ENCODE measurements at places on chromosomes 6 and 20.

DNA sequence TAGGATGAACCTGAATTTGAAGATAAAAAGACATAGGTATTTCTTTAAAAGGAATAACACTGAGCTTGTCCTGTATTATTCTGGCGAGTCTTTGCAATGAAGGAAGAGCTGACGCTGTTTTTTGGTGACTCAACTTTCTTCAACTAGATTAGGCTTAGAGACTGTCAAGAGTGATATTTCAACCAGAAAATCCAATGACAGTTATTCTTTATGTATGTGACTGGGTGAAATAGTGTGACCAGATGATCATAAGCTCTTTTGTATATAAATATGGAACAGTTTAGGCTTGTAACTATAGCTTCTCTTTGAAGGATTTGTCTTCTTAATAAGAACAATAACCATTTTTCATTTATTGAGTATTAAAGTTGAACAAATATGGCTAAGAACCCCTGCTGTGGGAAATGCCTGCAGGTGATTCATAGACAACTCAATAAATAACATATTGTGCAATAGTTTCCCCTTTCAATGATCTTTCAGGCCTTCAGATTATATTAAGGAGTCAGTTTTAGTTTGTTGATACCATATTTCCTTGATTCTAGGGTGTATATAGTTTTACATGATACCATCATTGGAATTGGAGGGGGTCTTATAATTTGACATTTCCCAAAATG lies 265.6 kb upstream of the JAG1 start:
- DNase-seq: no peak

DNA sequence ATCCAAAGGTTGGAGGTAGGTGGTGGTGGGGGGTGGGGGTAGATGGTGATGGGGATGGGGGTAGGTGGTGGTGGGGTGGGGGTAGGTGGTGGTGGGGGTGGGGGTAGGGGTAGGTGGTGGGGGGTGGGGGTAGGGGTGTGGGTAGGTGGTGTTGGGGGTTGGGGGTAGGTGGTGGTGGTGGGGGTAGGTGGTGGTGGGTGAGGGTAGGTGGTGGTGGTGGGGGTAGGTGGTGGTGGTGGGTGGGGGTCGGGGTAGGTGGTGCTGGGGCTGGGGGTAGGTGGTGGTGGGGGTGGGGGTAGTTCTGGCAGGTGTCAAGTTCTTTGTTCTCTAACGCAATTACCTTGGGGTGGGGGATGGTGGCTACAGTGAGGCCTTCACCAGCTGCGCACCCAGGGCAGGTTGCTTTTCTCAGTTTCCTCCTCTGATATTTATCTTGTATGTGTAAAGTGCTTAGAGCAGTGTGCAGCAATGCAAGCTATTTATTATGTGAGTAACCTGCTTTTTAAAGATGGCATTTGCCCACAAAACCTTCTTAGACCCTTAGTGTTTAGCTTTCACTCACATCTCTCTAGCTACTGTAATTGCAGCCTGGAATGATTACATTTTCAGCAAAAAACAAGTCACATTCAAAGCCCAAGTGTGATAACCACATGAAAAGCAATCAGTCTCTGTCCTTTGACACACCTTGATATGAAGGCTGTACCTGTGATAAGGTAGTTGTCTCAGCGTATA lies 8.2 kb upstream of the CCDC167 start:
- no peak for DNase-seq

GRCh38 chr6:139373154-139373927 lies 1.1 kb downstream of the CITED2 start:
- DNase-seq: peak; percentile 61

DNA sequence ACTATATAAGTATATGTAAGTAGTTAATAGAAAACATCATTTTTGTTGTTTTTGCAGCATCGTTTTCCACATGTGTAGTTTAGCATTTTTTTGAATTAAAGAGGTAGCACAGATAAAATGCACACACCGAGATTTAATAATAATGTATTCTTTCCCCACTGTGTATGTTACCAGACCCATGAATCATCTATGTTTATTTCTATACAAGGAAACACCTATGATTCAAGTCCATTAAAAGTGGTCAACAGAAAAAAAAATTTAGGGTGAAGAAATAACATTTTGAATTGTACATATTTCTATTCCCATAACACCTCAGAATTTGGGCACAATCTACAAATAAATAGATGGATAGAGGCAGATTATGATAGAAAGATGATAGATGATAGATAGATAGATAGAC lies 31.7 kb upstream of the HCRTR2 start:
- no peak for DNase-seq

- no peak for DNase-seq
Observed at GRCh38 chr6:131117878-131118277, 17.4 kb upstream of the AKAP7 start.

DNA sequence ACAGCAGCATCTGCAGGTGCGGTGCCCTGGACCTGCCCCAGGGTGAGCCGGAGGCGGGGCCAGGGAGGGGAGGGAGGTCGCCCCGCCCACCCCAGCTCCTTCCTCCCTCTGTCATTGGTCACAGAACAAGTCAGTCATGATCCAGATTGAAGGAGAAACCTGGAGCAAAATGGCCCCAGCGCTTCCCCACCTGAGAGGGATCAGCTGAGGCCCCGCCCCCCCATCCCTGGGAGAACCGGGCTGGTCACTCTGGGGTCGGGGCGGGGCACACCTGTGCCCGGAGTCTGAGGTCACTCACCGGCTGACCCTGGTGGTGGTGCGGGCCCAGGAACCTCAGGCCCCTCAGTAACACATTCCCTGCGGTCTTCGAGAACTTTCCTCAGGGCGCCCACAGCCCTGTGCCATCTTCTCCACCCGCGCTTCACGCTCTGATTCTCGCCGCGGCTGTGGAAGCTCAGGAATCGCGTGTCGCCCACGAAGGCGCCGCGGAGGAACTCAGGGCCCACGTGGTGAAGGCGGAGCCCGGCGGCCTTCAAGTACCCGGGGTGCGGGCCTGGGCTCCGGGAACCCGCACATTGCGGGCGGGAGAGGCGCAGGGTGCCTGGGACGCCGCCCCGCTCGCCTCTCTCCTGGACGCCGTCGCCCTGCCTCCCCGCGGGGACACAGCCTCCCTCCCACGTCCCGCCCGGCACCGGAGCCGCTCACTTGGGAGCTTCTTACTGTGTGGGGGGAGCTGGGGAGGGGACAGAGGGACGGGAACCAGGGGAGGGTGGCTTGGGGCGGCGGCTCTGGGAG lies 36.4 kb upstream of the HLA-C start:
- DNase-seq: no peak

GRCh38 chr6:122996794-122997505 lies 915 bp downstream of the CLVS2 start:
- peak; percentile 36 for DNase-seq

GRCh38 chr6:138769102-138769676 lies 4.4 kb upstream of the CCDC28A start:
- no peak for DNase-seq

- DNase-seq: no peak
Observed at GRCh38 chr20:36599912-36600345, 5.7 kb upstream of the RAB5IF start.

DNA sequence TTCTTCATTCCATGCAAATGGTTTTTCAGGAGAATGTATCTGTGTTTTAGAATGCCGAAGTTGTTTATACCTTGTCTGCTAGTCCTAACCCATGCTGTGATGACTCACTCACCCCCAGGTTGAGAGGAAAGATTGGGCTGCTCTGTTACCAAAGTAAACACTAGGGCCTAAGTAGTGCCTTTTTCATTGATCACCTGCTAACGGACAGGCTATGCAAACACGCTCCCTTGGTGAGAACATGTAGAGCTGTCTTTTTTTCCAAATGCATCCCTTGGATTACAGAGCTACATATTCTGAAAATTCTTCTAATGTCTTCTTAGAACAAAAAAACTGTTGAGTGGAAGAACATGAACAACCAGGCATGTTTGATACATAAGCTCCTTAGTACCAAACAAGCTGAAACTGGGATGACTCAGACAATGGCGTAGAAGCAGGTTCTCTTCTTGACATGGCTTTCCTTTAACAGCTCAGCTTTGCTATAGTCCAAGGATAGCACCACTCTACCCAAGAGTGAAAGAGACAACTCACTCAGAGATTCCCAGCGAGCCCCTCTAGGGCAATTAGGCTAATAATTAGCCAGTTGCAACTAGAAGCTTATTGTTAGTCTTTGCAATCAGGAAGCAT lies 20.5 kb downstream of the PERP start:
- DNase-seq: peak; percentile 94

DNA sequence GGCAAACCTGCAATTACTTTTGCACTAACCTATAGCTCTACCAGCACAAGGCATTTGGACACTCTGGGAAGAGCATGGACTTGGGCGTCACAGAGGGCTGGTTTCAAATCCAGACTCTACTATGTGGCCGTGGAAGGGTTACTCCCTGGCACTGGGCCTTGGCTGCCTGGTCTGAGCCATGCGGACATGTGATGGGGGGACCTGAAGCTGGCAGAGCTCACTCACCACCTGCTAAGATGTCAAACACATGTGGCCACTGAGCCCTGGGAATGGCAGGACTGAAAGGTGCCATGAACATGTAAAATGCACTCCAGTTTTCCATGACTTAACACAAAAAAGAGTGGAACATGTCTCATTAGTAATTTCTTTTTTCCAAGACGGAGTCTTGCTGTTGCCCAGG lies 23.7 kb downstream of the VSTM2L start:
- no peak for DNase-seq

- DNase-seq: no peak
Observed at GRCh38 chr20:24494460-24494920, 25.1 kb downstream of the SYNDIG1 start.

DNA sequence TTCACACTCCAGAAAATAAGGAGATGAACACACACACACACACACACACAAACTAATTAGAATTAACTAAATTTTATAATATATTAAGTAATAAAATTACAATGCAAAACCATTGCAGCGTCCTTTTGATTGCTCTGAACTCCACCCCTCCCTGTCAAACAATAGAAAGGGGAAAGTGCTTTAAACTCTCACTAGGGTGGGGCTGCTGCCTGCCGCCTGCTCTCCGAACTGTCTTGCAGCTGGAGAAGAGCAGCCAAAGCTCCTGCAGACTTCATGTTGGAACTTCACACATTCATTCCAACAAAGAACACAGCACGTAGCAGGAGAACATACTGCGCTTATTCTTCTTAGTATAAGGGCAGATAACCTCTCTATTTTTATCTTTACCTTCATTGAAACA lies 83.2 kb downstream of the GCLC start:
- DNase-seq: peak; percentile 61

GRCh38 chr6:160077024-160077423 lies 44.6 kb upstream of the SLC22A1 start:
- DNase-seq: no peak

- DNase-seq: peak; percentile 72
Observed at GRCh38 chr6:9398071-9398766, 962.9 kb upstream of the SLC35B3 start.

DNA sequence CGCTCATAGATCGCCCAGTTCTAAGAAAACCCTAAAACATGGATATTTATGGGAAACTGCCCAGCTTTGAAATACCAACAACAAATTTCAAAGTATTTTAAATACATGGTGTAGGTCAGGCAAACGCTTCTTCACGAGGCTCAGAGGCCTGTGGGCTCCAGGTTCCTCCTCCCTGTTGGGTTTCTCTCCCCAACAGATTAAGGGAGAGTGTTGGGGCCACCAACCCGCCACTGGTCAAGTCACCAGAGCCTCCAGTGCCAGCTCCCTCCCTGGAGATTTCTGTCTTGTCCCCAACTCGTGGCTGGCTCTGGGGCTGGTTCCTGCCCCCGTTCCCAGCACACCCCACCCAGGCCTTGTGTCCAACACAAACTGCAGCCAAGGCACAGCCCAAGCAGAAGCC lies 87.9 kb downstream of the PTPN1 start:
- no peak for DNase-seq

- DNase-seq: no peak
Observed at GRCh38 chr6:33714385-33715040, 3.0 kb upstream of the UQCC2 start.

- DNase-seq: no peak
Observed at GRCh38 chr6:166910601-166911000, 45.7 kb downstream of the RNASET2 start.

- DNase-seq: no peak
Observed at GRCh38 chr20:36147690-36148089, 6.8 kb upstream of the EPB41L1 start.

- DNase-seq: no peak
Observed at GRCh38 chr6:110329714-110330436, 28.3 kb downstream of the METTL24 start.

DNA sequence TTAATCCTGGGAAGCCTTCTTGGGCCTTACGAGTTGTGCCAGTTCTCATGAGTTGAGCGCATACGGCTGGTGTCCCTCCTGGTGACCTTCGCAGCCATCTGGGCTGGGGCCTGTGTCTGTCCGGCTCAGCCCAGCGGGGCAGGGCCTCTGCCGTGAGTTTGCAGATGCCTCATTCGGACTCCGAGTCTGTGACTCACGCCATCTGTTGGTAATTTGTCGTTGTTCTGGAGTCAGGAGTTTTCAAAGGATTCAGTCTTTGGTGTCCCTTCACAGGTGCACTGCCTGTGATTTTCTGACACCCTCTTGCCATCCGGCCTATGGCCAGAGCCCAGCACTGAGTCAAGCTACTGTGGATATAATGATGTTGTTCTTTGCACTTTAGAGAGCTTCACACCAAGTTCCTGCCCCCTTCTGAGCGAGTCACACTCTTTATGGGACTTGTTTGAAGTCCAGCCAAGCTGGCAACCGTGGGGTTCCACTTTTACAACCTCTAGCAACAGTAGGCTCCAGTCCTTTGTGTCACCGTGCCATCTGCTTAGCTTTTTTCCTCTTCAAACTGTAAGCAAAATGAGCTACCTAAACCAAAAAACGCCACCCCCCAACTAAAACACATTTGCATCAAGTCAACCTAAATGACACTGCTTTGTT lies 175.6 kb downstream of the AIG1 start:
- DNase-seq: no peak

GRCh38 chr6:73177221-73177944 lies 47.9 kb downstream of the KHDC1L start:
- DNase-seq: no peak

DNA sequence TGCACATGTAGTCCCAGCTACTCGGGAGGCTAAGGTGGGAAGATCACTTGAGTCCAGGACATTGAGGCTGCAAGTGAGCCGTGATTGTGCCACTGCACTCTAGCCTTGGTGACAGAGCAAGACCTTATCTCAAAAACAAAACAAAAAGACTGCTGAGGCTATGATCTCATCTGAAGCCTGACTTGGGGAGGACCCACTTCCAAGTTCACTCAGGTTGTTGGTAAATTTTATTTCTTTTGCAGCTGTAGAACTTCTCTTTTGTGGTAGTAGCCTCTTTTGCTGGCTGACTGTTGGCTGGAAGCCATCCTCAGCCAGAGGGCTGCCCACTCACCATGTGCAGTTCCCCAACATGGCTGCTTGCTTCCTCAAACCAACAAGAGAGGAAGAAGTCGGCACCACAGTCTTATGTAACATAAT lies 36.8 kb upstream of the ME1 start:
- no peak for DNase-seq

DNA sequence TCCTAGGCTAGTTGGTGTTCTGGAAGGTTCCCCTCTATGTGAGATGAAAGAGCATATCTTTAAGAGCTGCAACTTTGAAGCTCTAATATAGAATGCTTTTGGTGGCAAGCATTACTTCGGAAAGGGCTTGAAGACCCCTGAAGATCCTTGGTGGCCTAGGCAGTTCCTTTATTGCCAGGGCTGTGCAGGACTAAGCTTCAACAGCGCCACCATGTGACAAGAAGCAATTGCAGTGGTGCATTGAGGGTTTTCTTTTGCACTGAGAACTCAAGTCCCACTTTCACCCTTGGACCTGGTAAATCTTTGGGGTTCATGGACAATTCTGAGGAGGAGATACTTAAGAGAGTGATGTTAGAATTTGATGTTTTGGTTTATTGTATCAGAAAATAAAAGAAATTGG lies 237.4 kb upstream of the GMDS start:
- no peak for DNase-seq

- no peak for DNase-seq
Observed at GRCh38 chr6:18148304-18149025, 6.4 kb downstream of the TPMT start.

- DNase-seq: peak; percentile 62
Observed at GRCh38 chr6:45421709-45422502, 44.2 kb upstream of the SUPT3H start.

Data from NCI-H345 (cell line).